ENCODE measurements at places on chromosomes 7 and 10. TPM values are rescaled to one million over a fixed set of nuclear protein-coding genes. Genes with fewer than 3 reads are reported as not detected.

DNA sequence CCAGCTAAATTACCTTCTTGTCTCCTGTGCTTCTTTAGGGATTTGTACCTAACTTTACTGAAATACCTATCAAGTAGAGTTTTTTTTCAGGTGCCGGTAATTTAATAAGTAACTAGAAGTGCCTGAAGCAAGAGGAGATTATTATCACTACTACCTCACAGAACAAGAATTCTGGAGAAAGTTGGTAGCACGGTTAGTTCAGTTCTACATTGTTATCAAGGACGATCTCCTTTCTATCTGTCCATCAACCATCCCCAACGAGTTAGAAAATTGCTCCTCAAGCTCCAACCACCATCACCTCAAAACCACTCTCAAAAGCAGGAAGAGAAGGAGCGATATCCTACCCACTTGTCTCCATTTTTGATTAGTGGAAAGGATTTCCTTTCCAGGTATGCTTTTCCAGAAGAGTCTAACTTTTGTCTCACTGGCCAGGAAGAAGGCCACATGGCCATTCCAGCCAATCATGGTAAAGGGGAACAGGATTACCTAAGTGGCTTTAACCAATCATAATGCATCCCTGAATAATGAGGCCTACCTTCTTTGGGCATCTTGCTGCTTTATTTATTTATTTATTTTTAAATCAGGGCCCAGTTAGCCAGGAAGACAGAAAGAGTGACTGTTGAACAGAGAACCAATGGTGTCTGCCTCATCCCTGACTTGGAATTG is 265.2 kb downstream of the SNX13 start:
- peaks cover 6% of the 10 kb centered on the region for H3K4me1 ChIP-seq
- DNase-seq = no peak
- no peaks in the 10 kb centered on the region for H3K27me3 ChIP-seq
- no peak overlapping the region for H3K4me3 ChIP-seq
- H3K27ac ChIP-seq = no peak overlapping the region
- H3K36me3 ChIP-seq = no peaks in the 10 kb centered on the region

GRCh38 chr10:22570733-22571430 is 143.5 kb downstream of the PIP4K2A start:
- no peaks in the 10 kb centered on the region for H3K4me1 ChIP-seq
- H3K27me3 ChIP-seq = no peaks in the 10 kb centered on the region
- H3K4me3 ChIP-seq = no peak overlapping the region
- no peak for DNase-seq

DNA sequence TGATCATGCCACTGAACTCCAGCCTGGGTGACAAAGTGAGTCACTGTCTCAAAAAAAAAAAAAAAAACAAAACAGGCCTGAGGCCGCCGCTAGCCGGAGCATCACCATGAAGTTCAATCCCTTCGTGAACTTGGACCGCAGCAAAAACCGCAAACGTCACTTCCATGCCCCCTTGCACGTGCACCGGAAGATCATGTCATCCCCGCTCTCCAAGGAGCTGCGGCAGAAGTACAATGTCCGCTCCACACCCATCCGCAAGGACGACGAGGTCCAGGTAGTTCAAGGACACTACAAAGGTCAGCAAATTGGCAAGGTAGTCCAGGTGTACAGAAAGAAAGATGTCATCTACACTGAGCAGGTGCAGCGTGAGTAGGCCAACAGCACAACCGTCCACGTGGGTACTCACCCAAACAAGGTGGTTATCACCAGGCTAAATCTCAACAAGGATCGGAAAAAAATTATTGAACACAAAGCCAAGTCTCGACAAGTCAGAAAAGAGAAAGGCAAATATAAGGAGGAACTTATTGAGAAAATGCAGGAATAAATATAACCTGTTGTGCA is 17.5 kb upstream of the RUFY2 start:
- no peak overlapping the region for H3K27ac ChIP-seq
- H3K4me1 ChIP-seq = no peaks in the 10 kb centered on the region
- no peak overlapping the region for H3K4me3 ChIP-seq
- H3K36me3 ChIP-seq = no peaks in the 10 kb centered on the region
- DNase-seq = no peak
- no peaks in the 10 kb centered on the region for H3K27me3 ChIP-seq

GRCh38 chr10:64115471-64115870 is 594.3 kb downstream of the REEP3 start:
- H3K27me3 ChIP-seq = no peaks in the 10 kb centered on the region
- no peak overlapping the region for H3K27ac ChIP-seq
- no peaks in the 10 kb centered on the region for H3K4me1 ChIP-seq
- no peaks in the 10 kb centered on the region for H3K36me3 ChIP-seq

DNA sequence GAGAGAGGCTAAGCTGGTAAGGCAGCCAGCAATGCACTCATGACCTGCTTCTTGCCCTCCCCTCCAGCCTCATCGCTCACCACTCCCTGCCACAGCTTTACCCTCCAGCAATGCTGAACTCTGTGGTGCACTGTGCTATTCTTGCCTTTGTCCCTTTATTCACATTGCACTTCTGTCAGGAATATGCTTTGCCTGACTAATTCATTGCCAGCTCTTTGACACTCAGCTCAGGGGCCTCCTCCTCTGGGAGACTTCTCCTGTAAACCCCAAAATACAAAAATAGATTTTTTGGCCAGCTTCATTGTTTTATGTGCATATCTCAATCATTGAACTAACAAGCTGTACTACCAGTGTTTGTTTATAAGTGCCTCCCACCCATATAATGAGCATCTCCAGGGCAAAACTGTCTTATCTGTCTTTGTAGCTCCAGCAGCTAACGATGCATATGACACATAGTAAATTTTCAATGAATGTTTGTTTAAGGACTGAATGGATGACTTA is 8.2 kb downstream of the CNNM1 start:
- no peaks in the 10 kb centered on the region for H3K27me3 ChIP-seq
- H3K4me3 ChIP-seq = no peak overlapping the region
- H3K4me1 ChIP-seq = no peaks in the 10 kb centered on the region
- no peaks in the 10 kb centered on the region for H3K36me3 ChIP-seq

GRCh38 chr10:122657729-122658128 is 41.9 kb downstream of the C10orf120 start:
- no peak for DNase-seq
- H3K36me3 ChIP-seq = no peaks in the 10 kb centered on the region
- H3K27me3 ChIP-seq = no peaks in the 10 kb centered on the region
- H3K4me3 ChIP-seq = no peak overlapping the region

- no peaks in the 10 kb centered on the region for H3K27me3 ChIP-seq
- no peak overlapping the region for H3K4me3 ChIP-seq
- no peaks in the 10 kb centered on the region for H3K36me3 ChIP-seq
- no peak for DNase-seq
- H3K4me1 ChIP-seq = peaks cover 11% of the 10 kb centered on the region
Measured at GRCh38 chr7:28778786-28779185, 179.3 kb downstream of the TRIL start.

GRCh38 chr7:47407821-47408674 is 173.9 kb downstream of the TNS3 start:
- no peak overlapping the region for H3K4me3 ChIP-seq
- H3K27ac ChIP-seq = no peak overlapping the region
- peaks cover 47% of the 10 kb centered on the region for H3K4me1 ChIP-seq
- H3K36me3 ChIP-seq = peaks cover 13% of the 10 kb centered on the region
- H3K27me3 ChIP-seq = no peaks in the 10 kb centered on the region

DNA sequence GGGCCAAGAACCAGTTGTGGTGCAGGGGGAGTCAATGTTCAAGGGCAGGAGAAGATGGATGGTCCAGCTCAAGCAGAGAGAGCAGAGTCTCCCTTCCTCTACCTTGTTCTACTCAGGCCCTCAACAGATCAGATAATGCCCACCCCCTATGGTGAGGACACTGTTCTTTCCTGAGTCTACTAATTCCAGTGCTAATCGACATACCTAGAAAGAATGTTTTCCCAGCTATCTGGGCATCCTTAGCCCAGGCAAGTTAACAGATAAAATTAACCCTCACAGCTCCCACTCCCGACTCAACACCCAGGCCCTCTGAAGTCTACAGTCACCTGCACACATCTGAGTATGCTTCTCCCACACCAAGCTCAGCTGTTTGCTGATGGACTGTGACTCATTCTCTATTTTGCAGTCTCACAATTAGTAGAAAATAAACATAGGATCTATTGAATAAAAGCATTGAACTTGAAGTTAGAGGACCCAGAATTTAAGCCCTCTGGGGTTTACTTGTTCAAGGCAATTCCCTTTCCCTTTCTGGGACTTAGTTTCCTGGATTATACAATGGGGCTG is 17.1 kb downstream of the COL13A1 start:
- no peak for DNase-seq
- no peaks in the 10 kb centered on the region for H3K36me3 ChIP-seq
- H3K4me3 ChIP-seq = no peak overlapping the region
- peaks cover 12% of the 10 kb centered on the region for H3K4me1 ChIP-seq

- no peak overlapping the region for H3K27ac ChIP-seq
- no peaks in the 10 kb centered on the region for H3K36me3 ChIP-seq
- H3K4me1 ChIP-seq = peaks cover 5% of the 10 kb centered on the region
- DNase-seq = no peak
- H3K4me3 ChIP-seq = no peak overlapping the region
Measured at GRCh38 chr7:157032644-157033482, 22.4 kb upstream of the MNX1 start.

DNA sequence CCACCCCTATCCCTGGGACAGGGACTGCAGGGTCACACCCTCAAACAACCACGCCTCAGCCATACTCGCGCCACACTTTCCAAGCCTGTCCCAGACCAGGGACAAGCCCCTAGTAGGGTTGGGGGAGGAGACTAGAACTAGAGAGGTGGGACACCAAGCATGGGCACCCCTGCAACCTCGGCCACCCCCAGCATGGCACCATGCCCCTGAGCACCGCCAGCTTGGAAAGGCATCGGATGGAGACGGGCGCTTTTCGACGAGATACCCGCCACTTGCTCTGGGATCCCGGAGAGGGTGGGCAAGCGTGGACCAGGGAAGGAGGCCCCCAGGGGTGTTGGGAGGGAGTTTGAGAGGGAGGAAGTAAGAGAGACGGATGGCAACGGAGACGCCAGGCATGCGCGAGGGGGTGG is 13.1 kb upstream of the KMT2E start:
- no peaks in the 10 kb centered on the region for H3K27me3 ChIP-seq
- peaks cover 98% of the 10 kb centered on the region for H3K4me1 ChIP-seq
- DNase-seq = no peak
- no peak overlapping the region for H3K4me3 ChIP-seq

- no peaks in the 10 kb centered on the region for H3K36me3 ChIP-seq
- no peaks in the 10 kb centered on the region for H3K4me1 ChIP-seq
- DNase-seq = no peak
Measured at GRCh38 chr7:117134889-117135552, 181.7 kb downstream of the ST7 start.

GRCh38 chr10:112526906-112527305 is 79.9 kb downstream of the VTI1A start:
- H3K27me3 ChIP-seq = no peaks in the 10 kb centered on the region
- H3K4me1 ChIP-seq = no peaks in the 10 kb centered on the region
- H3K27ac ChIP-seq = no peak overlapping the region
- DNase-seq = no peak
- H3K4me3 ChIP-seq = no peak overlapping the region

- H3K36me3 ChIP-seq = no peaks in the 10 kb centered on the region
- H3K27ac ChIP-seq = no peak overlapping the region
- no peak for DNase-seq
- no peaks in the 10 kb centered on the region for H3K27me3 ChIP-seq
- no peak overlapping the region for H3K4me3 ChIP-seq
Measured at GRCh38 chr10:70827086-70827757, 11.5 kb downstream of the SGPL1 start.

- peaks cover 9% of the 10 kb centered on the region for H3K4me1 ChIP-seq
- H3K4me3 ChIP-seq = no peak overlapping the region
- no peaks in the 10 kb centered on the region for H3K36me3 ChIP-seq
- DNase-seq = no peak
Measured at GRCh38 chr7:77420438-77420837, 4.3 kb upstream of the GSAP start.

DNA sequence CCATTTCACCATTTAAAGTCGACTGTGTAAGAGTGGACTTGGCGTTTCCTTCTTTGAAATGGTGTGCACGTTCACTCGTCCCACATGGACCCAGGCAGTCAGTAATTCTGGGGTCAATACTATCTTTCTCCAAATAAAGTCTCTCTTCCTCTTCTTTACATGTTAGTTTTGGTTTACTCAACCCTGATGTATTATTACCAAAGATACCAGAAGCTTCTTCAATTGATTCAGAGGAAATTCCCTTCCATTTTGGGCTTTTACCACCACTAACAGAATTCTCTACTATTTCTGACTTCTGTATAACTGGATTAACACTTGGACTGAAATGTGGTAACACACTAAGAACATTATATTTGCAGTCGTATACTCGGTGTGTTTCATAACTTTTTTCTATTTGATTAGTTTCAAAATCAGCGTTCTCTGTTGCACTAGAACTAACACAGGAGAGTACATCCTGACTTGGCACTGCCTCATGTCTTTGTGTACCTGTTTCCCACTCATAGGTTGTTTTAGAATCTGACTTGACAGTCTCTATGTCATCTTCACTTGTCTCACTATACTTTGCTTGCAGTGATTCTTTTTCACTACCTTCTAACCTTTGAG is 60.8 kb downstream of the LARP4B start:
- no peaks in the 10 kb centered on the region for H3K27me3 ChIP-seq
- no peak overlapping the region for H3K4me3 ChIP-seq
- DNase-seq = no peak
- H3K36me3 ChIP-seq = no peaks in the 10 kb centered on the region
- no peak overlapping the region for H3K27ac ChIP-seq
- H3K4me1 ChIP-seq = peaks cover 9% of the 10 kb centered on the region

DNA sequence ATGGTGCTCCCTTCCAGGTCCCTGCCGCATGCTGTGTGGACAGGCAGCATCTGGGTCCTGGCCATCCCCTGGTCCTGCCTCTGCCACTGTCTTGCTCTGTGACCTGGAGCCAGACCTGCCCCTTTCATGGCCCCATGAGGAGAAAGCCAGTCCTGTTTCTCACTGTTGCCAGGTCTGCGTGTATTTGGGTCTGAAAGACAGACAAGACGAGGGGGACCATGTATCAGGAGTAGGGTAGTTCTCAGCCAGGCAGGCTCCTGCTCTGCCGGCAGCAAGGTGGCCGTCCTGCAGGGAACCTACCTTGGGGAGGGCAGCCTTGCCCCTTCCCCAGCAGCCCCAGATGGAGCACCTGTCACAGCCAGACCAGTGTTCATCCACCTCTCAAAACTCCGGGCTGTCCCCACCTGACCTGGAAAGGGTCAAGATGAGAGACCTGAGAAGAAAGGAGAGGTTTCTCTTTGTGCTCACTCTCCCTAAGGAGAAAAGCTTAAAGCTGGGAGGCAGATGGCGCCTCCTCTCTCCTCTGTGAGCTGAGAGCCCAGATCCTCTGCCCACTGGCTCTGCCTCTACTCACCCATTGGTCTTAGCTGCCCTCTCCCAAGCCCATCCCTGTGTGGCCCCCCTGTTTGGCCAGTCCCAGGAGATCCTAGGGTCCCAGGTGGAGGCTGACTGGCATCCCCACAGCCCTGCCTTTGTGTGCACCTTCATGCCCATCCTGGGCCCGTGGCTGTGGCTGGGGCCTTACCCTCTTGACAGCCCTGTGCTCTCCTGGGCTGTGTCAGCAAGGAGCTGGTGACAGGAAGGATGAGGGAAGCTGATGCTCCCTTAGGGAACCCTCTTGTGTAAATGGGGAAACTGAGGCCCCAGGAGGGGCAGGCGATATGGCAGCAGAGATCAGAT is 116.1 kb upstream of the PCBD1 start:
- no peaks in the 10 kb centered on the region for H3K27me3 ChIP-seq
- DNase-seq = no peak
- no peaks in the 10 kb centered on the region for H3K4me1 ChIP-seq
- no peaks in the 10 kb centered on the region for H3K36me3 ChIP-seq
- no peak overlapping the region for H3K27ac ChIP-seq

Gene SUN3
- total RNA-seq = not detected

Gene CLRN3
- not detected for total RNA-seq

Gene FGFR2
- total RNA-seq = 78.1 TPM

Gene ASB10
- total RNA-seq = not detected

Gene IKZF1
- total RNA-seq = 3.9 TPM

Gene STEAP1B
- 1.3 TPM for total RNA-seq

Gene CCDC3
- 2.1 TPM for total RNA-seq

Gene C10orf95
- total RNA-seq = 0.66 TPM

Gene DGKB
- not detected for total RNA-seq

Gene ZCCHC24
- 19.8 TPM for total RNA-seq

Gene HOGA1
- total RNA-seq = 16.3 TPM

Gene MMD2
- total RNA-seq = not detected

Measured in body of pancreas (tissue), 4 donors.